M059J (cell line): ENCODE measurements at places on chromosomes 6 and 20.

DNA sequence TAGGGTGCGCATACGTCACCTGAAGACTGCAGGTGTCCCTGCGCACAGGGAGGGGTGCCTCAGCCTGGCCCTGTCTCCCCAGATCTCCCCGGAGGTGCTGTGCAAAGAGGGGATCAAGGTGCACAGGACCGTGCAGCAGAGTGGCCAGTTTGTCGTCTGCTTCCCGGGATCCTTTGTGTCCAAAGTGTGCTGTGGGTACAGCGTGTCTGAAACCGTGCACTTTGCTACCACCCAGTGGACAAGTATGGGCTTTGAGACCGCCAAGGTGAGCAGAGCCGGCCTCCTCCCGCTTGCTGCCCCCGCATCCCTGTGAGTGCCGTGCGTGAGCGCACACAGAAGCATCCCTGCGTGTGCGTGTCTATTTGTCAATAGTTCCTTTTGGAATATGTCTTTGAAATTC lies 150.7 kb downstream of the DTNBP1 start:
- no peak for DNase-seq

- DNase-seq = peak; percentile 84
Measured at GRCh38 chr6:149094934-149095351, 222.6 kb upstream of the TAB2 start.

DNA sequence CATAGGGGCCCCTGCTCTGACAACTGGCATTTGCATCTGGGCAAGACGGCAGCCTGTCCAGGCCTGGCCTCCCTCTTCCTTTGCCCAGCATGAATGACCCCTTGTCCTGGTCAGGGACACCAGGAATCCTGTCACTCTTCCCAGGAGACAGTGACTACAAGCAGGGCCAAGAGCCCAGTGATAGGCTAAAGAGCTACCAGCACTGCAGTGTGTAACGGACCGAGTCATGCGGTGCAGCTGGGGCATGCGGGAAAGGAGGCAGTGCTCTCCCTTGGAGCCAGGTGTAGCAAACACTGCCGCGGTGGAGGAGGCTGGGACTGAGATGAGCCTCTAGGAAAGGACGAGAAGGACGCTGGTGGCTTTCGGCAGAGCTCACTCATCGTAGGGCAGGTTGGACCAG lies 38.7 kb upstream of the DSP start:
- DNase-seq = no peak

DNA sequence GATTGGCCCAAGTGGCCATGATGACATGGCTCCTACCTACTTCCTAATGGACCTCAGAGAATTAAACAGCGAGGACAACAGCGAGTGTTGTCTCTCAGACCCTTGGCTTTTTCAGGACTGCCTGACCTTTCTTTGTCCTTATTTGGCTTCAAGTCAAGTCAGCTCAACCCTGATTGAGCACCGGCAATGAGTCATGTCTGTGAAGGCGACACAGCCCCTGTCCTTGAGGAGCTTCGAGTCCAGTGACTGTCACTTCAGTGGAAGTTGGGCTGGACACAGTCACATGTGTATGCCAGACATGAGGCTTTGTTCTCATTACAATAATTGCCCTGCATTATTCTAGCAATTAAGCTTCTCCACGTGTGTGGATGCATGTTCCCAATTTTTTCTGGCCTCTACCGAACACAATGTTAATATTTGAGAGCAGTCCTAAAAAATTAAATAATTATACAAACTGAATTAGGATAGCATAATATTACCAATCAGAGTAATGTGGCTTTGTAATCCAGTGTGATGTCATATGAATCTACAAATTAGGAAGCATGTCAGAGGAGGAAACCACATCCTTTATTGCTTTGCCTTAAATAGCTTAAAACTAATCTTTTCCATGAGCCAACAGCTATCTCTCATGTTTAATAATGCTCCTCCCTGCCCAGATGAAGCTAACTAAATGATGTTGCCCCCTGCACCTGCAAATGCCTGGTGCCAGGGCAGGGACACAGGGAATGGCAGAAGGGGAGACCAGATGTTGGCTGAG lies 178.6 kb downstream of the CDH26 start:
- no peak for DNase-seq

DNA sequence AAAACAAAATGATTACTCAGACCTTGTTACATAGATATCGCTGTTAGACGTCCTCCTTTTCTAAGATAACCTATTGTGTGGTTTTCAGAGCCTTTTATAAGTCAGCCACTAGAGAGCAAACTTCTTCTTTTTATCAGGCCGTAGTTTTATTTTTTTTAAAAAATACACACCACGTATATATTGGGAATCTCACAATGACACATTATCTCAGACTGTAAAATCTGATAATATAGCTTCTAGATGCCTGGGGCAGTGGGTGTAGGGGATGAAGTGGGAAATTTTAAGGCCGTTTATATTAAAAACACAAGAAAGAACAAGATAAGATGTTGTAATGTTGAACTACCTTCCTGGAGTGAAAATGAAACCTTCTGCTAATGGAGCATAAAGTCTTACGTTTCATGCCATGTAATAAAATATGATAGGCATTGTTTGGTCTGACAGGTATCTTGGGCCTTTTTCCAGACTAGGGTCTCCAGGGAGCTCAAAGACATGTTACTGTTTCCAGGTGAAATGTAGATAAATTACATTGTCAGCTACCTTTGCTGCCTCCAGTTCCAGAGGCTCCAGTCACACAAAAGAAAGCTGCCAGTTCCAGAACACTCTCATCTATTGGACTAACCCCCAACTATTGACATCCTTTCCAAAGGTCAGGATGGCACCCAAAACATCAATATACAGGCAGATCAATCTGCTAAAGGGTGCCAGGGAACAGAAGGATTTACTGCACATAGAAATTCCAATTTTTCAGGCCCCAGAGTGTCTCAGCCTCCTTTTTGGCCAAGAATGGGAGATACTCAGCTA lies 130.2 kb upstream of the AKIRIN2 start:
- DNase-seq = peak; percentile 29

DNA sequence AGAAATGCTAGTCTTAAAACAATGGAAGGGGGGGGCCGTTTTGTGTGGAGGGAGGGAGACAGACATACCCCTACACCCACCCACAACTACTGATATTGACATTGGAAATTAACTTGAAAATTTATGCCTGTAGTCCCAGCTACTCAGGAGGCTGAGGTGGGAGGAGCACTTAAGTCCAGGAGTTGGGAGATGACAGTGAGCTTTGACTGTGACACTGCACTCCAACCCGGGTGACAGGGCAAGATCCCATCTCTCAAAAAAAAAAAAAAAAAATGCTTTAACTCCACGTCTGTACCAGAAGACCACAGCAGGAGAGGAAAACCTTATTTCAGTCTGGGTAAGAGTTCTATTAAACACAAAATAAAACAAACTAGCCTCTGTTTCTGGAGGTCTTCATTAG lies 2.2 kb downstream of the TBC1D20 start:
- DNase-seq = no peak

GRCh38 chr20:8933381-8933807 lies 135.5 kb upstream of the PLCB4 start:
- peak; percentile 48 for DNase-seq

GRCh38 chr6:14660806-14661579 lies 543.4 kb downstream of the CD83 start:
- peak; percentile 60 for DNase-seq

DNA sequence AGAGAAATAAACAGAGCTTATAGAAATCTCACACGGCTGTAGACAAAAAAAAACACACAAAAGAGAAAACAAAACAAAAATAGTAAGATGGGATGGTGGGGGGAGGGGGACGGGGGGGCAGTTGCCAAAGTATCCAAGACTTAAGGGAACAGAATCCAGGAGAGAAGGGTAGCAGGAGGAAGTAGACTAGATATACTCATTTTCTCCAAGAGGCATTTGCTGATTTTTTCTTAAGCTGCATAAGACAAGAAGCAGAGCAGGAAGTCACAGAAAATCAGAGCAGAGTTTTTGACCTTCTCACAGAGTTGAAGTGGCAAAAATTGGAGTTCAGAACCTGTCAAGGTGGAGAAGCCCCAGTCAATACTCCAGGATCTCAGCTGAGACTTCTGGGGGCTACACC lies 237.7 kb downstream of the HIVEP2 start:
- DNase-seq = no peak

GRCh38 chr20:63829603-63829944 lies 1.5 kb downstream of the ZBTB46 start:
- no peak for DNase-seq

DNA sequence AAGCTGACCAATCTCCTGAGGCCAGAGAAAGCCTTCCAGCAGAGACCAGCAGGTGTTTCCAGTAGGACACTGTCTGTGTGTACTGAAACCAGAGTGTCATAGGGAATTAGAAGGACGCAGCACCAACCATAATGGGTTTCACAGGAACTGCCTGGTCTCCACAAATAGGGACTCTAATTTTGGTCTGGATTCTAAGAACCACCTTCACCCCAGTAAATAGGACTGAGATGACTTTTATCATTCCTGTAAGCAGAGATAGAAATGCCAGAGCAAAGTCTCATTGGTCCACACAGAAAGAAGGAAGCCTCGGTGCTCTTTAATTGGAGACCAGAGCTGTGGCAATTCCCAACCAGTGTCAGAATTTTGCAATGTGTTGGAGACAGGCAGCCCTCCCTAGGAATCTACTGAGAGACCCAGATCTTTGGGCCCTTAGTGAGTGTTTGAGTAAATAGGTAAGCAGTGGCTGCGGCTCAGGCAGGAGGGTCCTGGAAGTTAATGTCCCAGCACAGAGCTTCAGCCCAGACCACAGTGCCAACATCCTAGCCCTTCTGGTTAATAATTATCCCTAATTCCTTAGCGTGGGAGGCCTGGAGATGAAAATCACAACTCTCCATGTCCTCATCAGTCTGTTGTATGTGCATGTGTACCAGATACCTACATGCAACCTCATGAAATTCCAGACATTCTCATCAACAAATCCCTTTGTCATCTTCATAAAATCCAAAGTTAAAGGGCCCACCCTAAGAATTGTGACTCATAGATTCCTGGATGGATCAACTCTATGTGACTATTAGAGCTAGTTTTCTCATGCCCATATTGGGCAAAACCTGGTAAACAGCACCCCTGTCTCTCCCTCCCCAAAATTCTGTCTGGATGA lies 81.2 kb downstream of the UNC5CL start:
- peak; percentile 96 for DNase-seq

DNA sequence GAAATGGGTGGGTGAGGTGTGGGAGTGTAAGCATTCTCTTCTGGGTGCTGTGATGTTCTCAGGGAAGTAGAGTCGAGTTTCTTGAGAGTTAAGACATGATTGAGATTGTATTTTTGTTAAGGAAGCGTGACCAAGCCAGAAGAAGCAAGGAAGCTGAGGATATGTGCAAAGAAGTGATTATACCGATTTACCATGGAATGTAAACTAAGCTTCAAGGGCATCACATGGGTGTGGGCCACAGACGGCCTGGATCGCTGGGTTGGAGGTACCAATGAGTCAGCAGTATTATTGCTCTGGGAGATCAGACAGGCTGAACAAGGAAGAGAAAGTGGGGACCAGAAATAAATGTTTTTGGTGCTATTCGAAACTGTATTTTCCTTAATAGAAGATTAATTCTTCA lies 184.1 kb upstream of the GMDS start:
- DNase-seq = peak; percentile 54

- DNase-seq = no peak
Measured at GRCh38 chr6:51494342-51494741, 593.1 kb downstream of the PKHD1 start.

DNA sequence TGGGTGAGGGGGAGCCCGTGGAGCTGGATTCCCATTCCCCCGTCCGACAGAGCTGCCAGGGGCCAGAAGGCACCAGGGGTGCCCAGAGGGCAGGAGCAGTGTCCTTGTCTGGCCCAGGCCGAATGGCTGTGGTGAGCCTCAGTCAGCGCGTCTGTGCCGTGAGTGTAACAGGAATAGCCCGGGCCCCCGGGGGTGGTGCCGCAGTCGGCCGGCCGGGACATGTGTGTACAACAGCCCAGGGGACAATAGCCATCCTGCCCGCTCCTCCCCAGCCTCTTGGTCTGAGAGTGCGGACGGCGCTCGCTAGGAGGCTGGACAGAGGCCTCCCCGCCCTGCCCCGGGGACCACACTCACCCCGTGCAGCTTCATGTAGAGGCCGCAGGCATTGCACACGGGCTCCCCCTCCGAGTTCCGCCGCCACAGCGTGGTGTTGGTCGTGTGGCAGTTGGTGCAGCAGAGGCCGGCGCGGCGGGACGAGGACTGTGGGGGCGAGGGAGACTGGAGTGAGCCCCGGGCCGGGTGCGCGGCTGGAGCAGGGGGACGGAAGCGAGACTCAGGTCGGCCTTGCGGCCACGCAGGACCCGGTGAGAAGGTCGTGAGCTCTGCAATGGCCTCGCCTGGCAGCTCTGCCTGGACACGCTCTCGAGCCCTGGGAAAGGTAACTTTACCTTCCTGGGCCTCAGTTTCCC lies 9.6 kb downstream of the GATA5 start:
- no peak for DNase-seq

DNA sequence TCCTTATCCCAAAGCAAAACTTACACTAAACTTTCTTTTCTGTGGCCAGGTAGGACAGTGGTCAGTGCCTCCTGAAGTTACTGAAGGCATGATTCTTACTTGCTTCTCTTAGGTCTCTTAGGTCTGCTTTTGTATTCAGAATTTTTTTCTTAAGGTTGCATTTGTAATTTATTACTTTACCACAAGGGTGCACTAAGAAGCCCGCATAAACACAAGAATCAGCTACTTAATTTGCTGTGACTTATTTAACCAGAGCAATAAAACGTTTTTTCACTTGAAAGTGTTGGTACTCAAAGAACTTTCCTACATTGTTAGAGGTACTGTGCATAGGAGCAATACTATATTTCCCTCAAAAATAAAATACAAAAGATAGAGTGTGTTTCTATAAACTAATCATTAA lies 75.4 kb upstream of the LAMA2 start:
- DNase-seq = peak; percentile 47

GRCh38 chr6:145977881-145978280 lies 13.7 kb upstream of the SHPRH start:
- DNase-seq = no peak

- peak; percentile 85 for DNase-seq
Measured at GRCh38 chr6:27157459-27158315, 89.8 kb upstream of the PRSS16 start.

DNA sequence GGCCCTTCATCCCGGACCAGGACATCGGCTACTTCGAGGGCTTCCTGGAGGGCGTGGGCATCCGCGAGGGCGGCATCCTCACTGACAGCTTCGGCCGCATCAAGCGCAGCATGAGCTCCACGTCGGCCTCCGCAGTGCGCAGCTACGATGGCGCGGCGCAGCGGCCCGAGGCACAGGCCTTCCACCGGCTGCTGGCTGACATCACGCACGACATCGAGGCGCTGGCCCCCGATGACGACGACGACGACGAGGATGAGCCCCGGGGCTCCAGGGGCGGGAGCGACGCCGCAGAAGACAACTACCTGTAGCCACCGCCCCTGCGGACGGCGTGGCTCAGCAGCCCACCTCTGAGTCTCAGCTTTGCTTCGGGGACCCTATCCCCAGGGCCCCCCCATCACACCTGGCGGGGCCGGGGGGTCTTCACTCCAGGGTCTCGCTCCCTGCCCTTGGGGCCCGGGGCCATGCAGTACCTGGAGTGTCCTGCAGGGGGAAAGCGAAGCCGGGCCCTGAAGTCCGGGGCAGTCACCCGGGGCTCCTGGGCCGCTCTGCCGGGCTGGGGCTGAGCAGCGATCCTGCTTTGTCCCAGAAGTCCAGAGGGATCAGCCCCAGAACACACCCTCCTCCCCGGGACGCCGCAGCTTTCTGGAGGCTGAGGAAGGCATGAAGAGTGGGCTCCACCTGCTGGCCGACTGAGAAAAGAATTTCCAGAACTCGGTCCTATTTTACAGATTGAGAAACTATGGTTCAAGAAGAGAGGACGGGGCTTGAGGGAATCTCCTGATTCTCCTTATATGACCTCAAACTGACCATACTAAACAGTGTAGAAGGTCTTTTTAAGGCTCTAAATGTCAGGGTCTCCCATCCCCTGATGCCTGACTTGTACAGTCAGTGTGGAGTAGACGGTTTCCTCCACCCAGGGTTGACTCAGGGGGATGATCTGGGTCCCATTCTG lies 20.8 kb upstream of the HCK start:
- peak; percentile 86 for DNase-seq
